ENCODE measurements at places on chromosomes 11 and 22. TPM values are rescaled to one million over a fixed set of nuclear protein-coding genes. Genes with fewer than 3 reads are reported as not detected.

TMEM223 gene
- 17.4 TPM for total RNA-seq

PHF21B gene
- 113 TPM for total RNA-seq

- DNase-seq, result no peak
- H3K4me3 ChIP-seq, result no peak overlapping the region
- no peaks in the 10 kb centered on the region for H3K4me1 ChIP-seq
- H3K27ac ChIP-seq, result no peak overlapping the region
- H3K36me3 ChIP-seq, result no peaks in the 10 kb centered on the region
These were observed 6.9 kb downstream of the VWA5A start for GRCh38 chr11:124122123-124122522.

DNA sequence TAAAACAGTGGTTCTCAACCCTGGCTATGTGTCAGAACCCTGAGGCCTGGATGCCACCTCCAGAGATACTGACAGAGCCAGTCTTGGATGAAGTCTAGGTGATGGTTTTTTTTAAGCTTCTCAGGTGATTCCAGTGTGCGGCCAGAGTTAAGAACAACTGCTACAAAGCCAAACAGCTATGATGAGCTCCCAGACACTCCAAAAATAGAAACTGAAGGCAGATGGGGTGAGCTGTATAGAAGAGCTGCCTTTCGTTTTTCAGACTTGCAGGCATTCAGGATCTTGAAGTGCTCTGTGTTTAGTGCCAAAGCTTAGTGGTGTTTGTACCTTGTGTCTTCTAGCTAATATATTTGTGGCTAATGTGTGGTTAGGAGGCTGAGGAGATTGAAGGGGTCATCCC is 14.2 kb downstream of the SCUBE2 start:
- H3K27me3 ChIP-seq, result no peaks in the 10 kb centered on the region
- peaks cover 22% of the 10 kb centered on the region for H3K4me1 ChIP-seq
- no peak overlapping the region for H3K4me3 ChIP-seq
- no peak overlapping the region for H3K27ac ChIP-seq

GRCh38 chr11:67289651-67290479 is 762 bp downstream of the ANKRD13D start:
- DNase-seq, result no peak
- peak overlapping the region; percentile 64 for H3K27ac ChIP-seq
- peaks cover 7% of the 10 kb centered on the region for H3K4me1 ChIP-seq

- no peak for DNase-seq
- H3K4me1 ChIP-seq, result no peaks in the 10 kb centered on the region
- no peak overlapping the region for H3K27ac ChIP-seq
- no peaks in the 10 kb centered on the region for H3K27me3 ChIP-seq
- H3K36me3 ChIP-seq, result no peaks in the 10 kb centered on the region
These were observed 393.0 kb upstream of the ANO3 start for GRCh38 chr11:25938952-25939351.
